ENCODE measurements at places on chromosomes 13 and 19. TPM values are rescaled to one million over a fixed set of nuclear protein-coding genes. Genes with fewer than 3 reads are reported as not detected.

Gene ZNF226
- 25.6 TPM for total RNA-seq

Gene GPC5
- total RNA-seq: 0.86 TPM

DNA sequence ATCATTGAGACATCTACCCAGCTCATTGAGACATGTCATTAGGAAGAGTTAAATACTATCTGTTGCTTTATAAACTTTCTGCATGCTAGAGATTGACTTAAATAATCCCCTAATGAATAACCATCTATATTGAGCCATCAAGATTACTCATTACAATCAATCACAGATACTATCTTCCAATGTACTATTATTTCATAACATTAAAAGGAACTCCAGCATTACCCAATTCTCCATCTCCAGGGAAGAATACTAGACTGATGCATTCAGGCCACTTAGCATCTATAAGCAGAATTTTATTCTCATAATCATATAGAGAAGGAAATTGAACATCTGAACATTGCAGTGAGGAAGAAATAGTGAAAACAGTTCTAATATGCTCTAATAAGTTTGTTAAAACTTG, 8.0 kb downstream of the EPSTI1 start:
- DNase-seq: no peak

DNA sequence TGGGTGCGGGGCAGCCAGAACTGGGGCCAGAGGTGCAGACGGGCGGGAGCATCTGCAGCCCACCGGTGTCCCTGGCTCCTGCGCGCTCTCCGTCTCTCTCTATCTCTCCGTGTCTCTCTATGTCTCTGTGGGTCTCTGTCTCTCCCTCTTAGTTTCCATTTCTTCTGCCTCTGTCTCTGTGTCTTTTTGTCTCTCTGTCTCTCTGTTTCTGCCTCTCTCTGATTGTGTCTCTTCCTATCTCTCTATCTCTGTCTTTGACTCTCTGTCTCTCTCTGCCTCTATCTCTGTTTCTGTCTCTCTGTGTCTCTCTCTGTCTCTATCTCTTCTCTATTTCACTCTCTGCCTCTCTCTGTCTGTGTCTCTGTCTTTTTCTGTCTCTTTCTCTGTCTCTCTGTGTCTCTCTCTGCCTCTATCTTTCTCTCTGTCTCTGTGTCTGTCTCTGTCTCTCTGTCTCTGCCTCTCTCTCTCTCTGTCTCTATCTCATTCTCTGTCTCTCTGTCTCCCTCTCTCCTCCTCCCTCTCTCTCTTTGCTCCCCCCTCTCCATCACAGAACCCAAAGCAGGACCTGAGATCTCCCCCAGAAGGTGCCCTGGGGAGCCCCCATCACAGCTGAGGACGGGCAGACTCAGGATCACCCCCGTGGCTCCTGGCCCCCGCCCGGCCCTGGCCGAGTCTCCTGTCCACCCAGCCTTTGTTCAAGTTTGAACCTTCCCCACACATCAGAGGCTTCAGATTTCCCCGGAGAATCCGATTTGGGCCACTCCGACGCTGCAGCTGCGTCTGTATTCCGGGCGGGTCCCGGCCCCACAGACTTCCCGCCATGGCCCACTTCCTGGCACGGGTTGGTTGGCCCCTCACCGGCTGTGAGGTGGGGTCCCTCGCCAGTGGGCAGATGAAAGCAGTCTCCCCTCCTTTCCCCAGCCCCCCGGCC, 48.6 kb upstream of the TCF3 start:
- DNase-seq: no peak

DNA sequence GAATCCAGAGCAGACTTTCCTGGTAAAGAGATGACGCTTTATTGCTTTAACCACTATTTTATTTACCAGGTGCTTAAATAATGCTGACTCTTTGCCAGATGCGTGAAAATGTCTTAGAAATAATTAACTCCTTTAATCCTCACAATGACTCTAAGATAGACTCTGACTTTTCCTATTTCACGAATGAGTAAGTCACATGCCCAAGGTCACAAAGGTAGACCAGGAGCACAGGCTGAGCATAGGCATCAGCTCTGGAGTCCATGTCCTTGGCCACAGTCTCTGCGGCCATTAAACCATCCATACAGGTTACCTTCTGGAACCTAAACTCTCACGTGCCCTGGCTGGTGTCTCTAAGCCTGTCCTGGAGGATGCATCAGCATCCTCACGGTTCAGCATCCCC, 87.3 kb downstream of the ERCC5 start:
- no peak for DNase-seq

GRCh38 chr19:4908781-4909155, 533 bp upstream of the UHRF1 start:
- no peak for DNase-seq

All from cardiac septum (tissue), 1 donor.